ENCODE measurements at places on chromosomes 13 and 19. TPM values are rescaled to one million over a fixed set of nuclear protein-coding genes. Genes with fewer than 3 reads are reported as not detected.

The CYSLTR2 gene
- not detected for total RNA-seq

The RASL11A gene
- total RNA-seq = 4.9 TPM

The COL4A1 gene
- total RNA-seq = 83.5 TPM

The CDX2 gene
- total RNA-seq = 0.64 TPM

The CGB3 gene
- not detected for total RNA-seq

The ZNF560 gene
- not detected for total RNA-seq

The CCDC8 gene
- not detected for total RNA-seq

The LYL1 gene
- total RNA-seq = 0.69 TPM

The COL5A3 gene
- 3.8 TPM for total RNA-seq

The CYP2A6 gene
- not detected for total RNA-seq

The TMEM38A gene
- 0.94 TPM for total RNA-seq

The ZNF382 gene
- 0.07 TPM for total RNA-seq

The SIAH3 gene
- total RNA-seq = not detected

The FCGBP gene
- total RNA-seq = 0.96 TPM

The SLC25A41 gene
- total RNA-seq = 0.14 TPM

The NTN5 gene
- 0.07 TPM for total RNA-seq

The FFAR2 gene
- total RNA-seq = 0.04 TPM

The KCNN4 gene
- total RNA-seq = 48.4 TPM

Data from A549 treated with dexamethasone at 1 μM for 4 hours (cell line).